Activated gamma-delta T cell treated with Interleukin-2 at 50 U/mL for 16 hours (primary cell): ENCODE measurements at places on chromosomes 13 and 19.

DNA sequence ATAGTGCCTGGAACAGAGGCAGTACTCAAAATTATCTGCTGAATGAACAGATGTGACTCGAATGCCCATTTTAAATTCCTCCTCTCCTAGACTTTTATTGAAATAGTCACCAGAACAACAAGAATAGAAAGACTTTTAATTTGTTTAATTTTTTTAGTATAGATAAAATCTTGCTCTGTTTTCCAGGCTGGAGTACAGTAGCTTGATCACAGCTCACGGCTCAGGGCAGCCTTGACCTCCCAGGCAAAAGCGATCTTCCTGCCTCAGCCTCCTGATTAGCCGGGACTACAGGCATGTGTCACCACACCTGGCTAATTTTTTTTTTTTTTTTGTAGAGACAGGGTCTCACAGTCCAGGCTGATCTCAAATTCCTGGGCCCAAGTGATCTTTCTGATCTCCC lies 120.9 kb upstream of the FREM2 start:
- no peak for DNase-seq

DNA sequence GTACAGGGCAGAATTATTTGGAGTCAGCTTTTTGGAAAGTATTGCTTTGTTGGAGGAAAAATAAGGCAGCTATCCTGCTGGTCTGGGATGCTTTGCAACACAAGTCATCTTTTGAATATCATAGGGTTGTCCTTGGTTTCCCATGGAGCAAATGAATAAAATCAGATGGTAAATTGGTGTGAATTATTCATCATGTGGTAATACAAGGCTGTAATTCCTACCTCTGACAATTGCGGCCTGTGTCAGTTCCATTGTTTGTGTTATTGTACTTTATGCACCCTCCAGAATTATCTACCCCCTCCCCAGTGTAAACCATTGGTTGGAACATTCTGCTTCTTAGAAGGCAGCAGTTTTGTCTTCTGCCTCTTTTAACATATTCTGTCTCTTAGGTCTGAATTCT lies 46.2 kb downstream of the RNASEH2B start:
- no peak for DNase-seq

GRCh38 chr19:52140032-52140710 lies 433 bp upstream of the ZNF616 start:
- DNase-seq = peak; percentile 98

DNA sequence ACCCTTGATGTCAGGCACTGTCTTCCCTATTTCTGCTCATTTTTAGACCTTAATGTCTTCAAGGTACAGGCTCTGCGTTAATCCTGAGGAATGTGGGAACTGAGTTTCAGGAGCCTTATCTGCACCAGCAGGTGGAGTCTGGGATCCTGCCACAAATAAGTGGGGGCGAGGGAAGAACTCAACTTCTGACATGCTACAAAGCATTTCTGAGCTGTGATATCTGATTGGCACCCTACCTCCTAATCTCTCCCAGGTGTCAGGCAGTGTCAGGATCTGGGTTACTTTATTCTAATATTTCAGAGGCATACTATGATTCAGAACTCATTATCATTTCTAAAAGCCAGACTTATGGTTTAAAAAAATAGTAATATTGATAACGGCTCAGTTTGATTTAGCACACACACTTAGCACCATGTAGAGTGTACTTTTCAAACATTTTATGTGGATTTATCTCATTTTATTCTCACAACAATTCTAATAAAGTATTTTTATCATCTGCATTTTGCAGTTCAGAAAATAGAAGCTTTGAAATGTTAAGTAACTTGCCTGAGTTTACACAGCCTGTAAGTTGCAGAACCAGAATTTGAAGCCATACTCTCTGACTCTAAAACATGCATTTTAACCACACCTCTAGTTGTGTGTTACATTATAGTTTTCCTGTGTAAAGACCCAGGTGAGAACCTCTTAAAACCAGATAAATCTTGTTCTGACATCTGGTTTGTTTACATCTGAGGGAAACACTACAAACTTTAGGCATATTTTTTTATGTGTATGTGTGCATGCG lies 358.6 kb downstream of the TDRD3 start:
- no peak for DNase-seq

DNA sequence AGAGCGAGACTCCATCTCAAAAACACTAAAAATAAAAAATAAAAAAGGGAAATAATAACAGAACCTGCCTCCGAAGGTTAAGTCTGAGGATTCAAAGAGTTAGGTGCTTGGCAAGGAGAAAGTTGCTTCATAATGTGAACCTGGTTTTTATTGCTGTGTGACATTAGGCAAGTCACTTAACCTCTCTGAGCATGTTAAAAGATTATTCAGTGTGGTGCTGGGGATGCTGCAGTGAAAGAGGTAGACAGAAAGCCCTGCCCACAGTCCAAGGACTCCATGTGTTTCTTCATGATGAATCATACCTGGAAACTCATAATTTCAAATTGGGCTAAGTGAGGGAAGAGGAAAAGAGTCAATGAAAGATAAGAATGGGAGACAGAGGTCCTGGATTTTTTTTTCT lies 2.4 kb downstream of the IL27RA start:
- no peak for DNase-seq

DNA sequence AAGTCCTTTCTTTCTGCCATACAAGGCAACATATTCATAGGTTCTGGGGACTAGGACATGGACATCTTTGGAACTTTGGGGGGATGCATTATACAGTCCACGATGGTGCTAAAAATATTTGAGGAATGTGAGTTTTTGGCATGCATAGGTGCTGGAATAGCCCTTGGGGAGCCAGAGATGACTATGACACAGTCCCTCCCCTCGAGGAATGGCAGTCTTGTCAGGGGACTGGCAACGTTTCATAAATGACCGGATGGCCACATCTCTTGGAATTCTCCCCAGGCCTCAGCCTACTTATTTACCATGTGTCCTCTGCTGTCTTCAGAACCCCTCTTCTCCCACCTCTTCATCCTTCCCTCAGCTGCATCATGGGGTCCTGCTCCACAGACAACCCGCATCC lies 13.6 kb downstream of the MEIOSIN start:
- DNase-seq = no peak

- no peak for DNase-seq
Observed at GRCh38 chr19:29172302-29172701, 40.6 kb downstream of the UQCRFS1 start.

DNA sequence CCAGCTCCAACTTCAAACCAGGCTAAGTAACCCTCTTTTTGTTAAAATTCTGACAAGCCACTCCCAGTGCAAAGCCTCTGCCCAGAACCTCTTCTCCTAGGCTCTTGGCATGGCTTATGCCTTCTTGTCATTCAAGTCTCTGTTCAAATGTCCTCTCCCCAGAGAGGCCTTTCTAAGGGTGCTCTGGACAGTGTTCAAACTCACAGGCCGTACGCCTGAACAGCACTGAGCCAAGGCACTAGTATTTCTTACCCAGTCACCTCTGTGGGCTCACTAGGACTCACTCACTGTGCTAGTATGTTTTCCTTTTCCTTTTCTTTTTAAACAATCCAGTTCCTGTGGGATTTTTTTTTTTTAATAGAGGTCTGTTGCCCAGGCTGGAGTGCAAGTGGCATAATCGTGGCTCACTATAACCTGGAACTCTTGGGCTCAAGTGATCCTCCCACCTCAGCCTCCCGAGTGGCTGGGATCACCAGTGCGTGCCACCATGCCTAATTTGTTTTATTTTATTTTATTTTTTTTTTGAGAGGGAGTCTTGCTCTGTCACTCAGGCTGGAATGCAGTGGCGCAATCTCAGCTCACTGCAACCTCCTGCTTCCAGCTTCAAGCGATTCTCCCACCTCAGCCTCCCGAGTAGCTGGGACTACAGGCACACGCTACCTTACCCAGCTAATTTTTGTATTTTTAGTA lies 2.3 kb upstream of the ASF1B start:
- DNase-seq = no peak
